ENCODE measurements at places on chromosomes 4 and X.
A peak's percentile ranks its signal among the peaks of the same experiment; 100 is the strongest.

DNA sequence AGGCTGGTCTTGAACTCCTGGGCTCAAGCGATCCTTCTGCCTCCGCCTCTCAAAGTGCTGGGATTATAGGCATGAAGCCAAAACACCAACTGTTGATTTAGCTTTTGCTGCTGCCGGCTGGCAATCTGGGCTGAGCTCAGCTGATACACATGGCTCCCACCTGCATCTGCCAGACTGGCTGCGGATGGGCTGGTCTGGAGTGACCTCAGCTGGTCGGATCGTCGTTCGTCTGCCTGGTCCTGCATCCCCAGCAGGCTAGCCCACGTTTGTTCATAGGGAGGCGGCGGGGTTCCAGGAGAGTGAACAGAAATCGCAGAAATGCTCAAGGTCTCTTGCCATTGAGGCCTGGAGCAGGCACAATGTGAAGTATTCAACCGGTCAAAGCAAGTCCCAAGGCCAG is 74.4 kb upstream of the DDX3X start:
- DNase-seq: no peak

DNA sequence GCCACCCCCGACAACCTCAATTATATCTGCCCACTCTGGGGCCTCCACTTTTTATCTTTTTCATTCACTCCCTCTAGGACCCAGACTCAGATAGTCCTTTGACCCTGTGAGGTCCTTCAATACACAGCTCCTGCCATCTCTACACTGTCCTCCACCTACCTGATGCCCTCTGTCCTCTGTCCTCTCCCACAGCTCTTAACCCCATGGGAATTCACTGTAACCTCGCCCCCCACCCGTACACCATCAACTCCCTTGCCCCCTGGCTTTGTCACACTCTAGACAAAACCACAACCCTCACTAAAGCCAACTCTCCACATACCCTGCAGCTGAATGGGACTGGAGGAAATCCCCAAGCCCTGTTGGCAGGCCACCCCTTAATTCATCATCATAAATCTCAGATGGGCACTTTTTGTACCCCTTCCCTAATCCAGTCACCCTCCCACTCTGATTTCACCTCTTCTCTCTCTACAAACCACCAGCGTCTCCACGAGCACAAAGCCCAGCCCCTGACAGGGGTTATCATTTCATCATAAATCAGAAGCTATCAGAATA is 52.3 kb upstream of the ENPP6 start:
- DNase-seq: no peak

- DNase-seq: no peak
These were observed 42.7 kb downstream of the DCAF12L1 start for GRCh38 chrX:126509923-126510322.

GRCh38 chrX:8743126-8743732 is 11.3 kb upstream of the ANOS1 start:
- peak; percentile 34 for DNase-seq

- peak; percentile 77 for DNase-seq
These were observed 150.2 kb downstream of the SHROOM3 start for GRCh38 chr4:76585272-76585671.

DNA sequence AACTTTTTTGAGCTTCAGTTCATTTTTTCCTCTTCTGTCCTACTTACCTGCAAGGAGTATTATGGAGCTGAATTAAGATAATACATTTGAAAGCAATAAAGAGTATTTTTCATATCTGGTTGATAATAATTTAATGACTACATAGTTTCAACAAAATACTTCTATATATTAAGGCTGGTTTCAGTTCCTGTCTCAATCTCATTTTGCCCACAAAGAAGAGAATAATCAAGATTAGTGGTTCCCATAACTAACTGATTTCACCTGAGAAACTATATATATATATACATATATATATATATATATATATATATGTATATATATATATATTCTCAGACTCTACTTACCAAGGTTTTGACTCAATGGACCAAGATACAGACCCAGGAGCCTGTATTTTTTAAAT is 87.7 kb upstream of the ATOH1 start:
- no peak for DNase-seq

DNA sequence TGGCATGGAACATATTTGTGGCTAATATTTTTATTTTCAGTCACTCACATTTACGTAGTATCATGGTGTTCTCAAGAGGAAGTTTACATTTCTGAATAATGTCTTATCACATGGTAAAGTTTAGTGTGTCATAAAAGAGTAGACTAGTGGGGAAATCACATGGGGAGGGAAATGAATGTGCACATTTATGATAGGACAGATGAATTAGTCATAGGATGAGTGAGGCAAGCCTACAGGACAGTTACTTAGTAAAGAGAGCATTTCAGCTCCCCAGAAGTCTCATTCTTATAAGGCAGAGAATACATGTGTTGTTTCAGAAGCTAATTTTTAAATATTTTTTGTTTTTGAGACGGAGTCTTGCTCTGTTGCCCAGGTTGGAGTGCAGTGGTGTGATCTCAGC is 6.2 kb downstream of the GK start:
- no peak for DNase-seq

GRCh38 chr4:187612301-187612700 is 383.3 kb upstream of the ZFP42 start:
- DNase-seq: no peak

- DNase-seq: no peak
These were observed 418.5 kb upstream of the HS3ST1 start for GRCh38 chr4:11847167-11847566.

DNA sequence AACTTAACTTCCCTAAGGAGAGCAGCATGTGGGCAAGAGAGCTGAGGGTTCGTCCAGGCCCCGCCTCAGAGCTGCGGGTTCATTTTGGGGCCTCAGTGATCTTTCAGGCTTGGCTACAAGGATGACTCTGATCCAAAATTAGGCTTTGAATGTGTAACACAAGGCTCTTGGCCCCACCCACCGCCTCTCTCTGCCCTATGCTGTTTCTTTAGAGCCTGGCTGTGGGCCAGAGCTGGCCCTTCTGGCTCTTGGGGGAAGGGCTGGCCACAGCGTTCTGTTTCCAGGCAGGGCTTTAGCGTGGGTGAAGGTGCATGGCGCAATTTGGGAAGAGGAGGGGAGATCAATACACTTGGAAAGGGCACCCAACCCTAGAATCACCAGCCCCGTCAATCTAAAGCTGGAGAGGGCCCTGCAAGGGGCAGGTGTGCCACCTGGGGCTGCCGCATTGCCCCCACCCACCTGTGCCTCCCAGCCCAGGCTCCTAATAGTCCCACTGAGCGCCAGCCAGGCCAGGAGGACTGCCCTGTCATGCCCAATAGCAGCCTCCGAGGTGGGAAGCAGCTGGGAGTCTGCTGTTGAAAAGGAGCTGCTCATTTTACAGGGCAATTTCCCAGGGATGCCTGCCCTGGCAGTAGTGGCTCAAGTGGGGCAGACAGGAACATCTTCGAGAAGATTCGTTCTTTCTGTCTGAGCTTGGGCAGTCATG is 84.5 kb upstream of the MAML3 start:
- peak; percentile 79 for DNase-seq

- no peak for DNase-seq
These were observed 73.6 kb downstream of the FGFBP1 start for GRCh38 chr4:15864651-15865566.

GRCh38 chrX:31170792-31171191 is 99.0 kb upstream of the FTHL17 start:
- DNase-seq: no peak

DNA sequence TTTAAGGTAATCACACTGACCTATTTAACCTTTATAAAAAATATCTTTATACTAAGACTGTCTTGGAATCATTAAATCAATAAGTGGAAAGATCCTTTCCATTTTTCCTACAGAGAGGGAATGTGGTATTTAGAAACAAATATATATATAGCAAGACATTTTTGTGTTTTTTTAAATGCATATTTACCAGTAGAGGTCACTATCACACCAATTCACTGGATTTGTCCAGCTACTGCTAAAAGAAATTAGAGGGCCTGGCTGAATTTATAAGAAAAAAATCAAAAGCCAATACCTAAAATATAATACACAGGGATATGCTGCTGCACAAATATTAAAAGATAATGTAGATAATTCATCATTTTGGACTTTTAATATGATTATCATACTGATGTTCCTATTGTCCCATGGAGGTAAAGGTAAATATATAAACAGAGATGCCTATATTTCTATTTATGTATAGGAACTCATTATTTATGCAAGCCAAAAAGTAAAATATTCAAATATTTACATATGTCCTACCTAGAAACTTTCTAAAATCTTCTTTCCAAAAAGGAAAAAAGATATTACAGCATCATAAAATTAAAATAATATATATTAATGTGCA is 69.5 kb downstream of the PDE5A start:
- peak; percentile 81 for DNase-seq

DNA sequence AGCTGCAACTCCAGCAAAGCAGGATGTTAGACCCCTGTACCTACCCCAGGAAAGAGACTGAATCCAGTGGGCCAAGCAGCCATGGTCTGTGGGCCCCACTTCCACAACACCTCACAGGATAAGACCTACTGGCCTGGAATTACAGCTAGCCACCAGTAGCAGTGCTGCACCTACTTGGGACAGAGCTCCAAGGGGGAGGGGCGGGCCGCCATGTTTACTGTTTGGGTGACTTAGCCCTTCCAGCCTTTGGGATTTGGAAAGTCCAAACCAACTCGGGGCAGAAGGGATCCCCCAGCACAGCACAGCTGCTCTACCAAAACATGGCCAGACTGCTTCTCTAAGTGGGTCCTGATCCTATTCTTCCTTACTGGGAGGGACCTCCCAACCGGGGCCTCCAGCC is 9.1 kb upstream of the TMSB15B start:
- DNase-seq: no peak

DNA sequence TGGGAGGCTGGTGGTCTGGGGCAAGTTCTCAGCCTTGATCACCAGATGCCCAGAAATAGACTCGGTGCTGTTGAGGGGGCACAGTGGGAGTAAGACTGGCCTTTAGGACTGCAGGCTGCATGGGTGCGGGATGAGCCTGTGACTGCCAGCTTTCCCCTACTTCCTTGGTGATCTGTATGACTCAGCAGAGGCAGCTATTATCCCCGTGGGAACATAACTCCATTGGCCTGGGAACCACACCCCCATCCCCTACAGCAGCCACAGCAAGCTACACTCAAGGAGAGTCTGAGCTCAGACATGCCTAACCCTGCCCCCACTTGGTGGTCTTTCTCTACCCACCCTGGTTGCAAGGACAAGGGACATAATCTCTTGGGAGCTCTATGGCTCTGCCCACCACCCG is 20.6 kb downstream of the CLIC2 start:
- DNase-seq: no peak

GRCh38 chrX:106959901-106960300 is 39.7 kb downstream of the CLDN2 start:
- peak; percentile 16 for DNase-seq

GRCh38 chr4:24842356-24842755 is 47.0 kb downstream of the SOD3 start:
- no peak for DNase-seq

DNA sequence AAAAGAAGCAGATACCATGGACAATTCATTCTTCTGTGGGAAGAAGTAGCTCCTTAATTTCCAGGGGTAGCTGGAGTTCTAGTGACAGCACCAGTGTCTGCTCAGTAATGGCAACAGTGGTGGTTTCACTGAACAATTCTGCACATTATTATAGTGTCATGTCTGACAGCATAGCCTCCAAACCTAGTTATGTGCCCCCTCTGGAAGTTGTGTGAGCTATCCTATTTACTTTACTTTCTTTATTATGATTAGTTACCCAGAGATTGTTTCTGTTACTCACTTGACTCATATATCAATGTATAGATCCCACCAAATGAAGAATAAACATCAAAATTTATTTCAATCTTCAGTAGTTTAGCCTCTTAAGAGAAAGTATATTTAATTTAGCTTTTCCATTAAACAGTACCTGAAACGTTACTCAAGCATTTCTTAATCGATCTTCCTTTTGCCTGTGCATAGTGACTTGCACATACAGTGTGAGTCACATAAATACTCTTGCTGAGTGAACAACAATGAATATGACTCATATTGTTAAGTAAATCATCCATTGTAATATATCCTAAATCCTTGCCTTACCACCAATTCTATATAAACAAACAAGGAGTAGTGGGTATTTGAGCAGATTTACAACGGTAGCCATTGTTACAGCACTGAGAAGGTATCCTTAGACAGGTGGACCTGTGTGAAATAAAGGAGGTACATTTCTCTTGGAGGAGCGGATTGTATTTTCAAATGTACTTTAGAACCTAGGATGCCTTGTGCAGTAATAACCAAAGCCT is 534.7 kb downstream of the ANKRD50 start:
- no peak for DNase-seq

DNA sequence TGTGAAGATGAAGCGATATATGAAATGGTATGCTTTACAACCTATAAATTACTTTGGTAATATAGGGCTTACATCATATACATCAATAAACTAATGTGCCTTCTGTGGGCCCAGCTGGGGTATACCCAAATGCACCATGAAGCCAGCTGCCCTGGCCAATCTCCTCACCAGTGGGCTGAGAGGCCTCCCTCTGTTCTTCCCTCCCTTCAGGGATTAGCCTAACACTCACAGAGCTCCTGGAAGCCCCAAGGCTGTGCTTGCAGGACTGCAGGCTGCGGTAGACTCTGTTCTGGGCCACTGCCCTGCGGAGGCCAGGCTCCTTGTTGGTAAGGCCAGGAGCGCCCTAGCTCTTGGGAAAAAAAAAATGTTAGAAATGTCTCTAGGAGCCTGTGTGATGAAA is 33.9 kb downstream of the PAGE1 start:
- DNase-seq: no peak

DNA sequence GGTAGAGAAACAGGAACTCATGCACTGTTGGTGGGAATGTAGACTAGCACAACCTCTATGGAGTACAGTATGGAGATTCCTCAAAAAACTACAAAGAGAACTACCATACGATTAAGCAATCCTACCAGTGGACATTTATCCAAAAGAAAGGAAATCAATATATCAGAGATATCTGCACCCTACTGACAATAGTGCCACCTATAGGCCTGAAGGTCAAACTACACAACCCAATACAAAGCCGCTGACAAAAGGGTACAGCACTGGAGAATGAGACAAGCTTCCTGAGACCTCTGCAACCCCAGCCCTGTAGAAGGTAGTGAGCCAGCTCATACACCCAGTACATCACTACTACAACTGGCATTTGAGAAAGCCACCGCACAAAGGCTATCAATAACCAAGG is 67.1 kb downstream of the CBR4 start:
- no peak for DNase-seq

DNA sequence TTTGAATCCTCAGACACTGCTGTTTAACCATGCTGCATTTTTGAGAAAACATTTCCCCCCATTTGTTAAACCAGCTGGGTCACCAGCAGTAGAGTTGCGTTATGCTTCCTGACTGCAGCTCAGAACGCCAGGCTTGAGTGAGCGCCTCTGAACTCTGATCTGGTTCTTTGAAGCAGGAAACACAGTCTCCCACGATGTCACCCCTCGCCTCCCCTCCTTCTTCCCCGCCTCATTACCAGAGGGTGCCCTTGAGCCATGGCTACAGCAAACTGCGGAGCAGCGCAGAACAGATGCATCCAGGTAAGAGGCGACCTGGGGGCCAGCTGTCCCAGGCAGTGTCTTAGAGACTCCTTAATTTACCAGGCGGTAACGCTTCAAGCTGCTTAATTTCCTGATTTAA is 78.4 kb downstream of the REPS2 start:
- peak; percentile 55 for DNase-seq

Data from eye (tissue), 1 donor.